Naive thymus-derived CD8-positive, alpha-beta T cell (primary cell): ENCODE measurements at places on chromosomes 6 and 20. TPM values are rescaled to one million over a fixed set of nuclear protein-coding genes. Genes with fewer than 3 reads are reported as not detected.

PACSIN1 gene
- 0.41 TPM for total RNA-seq

DNA sequence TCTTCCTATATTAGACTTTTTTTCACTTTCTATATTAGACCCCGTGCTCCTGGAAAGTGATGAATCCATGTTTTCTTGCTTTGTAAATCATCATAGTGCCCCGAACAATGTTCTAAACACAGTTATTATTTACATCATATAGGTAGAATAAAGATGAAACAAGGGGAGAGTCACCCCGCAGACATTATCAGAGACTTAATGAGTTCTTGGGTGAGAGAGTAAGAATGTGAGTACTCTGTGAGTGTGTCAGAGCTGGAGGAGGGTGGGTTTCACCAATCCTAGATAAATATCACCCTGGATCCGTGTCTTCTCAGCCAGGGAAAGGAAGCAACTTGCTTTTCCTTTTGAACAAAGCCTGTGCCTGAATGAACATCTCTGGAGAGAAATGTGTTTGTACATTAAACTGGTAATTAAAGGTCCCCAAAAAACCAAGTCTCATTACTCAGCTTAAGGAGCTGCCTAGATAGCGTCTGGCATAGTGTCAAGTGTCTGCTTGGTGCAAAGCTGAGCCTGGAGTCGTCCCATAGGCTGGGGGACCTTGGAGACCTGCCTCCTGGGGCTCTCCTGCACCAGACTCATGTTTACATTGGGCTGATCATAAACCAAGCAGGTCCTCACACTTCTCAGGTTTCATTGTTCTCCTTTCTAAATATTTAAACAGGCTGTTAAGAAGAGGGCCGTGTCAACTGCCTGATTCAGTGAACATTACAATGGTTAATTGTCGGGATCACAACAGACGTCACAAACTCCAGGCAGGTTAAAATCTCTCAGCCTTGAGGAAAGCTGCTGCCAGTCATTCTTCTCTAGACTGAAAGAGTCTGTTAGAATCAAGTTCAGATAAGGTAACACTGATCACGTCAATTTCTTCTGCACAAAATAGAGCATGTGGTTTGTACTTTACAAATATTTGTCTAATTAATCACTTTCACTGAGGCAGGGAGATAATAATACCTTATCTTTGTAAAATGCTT is 179.7 kb upstream of the MYLIP start:
- H3K36me3 ChIP-seq: no peaks in the 10 kb centered on the region
- no peaks in the 10 kb centered on the region for H3K27me3 ChIP-seq
- no peak for DNase-seq
- no peak overlapping the region for H3K27ac ChIP-seq

GRCh38 chr6:131258816-131259476 is 123.7 kb downstream of the AKAP7 start:
- peaks cover 14% of the 10 kb centered on the region for H3K36me3 ChIP-seq
- DNase-seq: no peak
- H3K27me3 ChIP-seq: no peaks in the 10 kb centered on the region
- peaks cover 30% of the 10 kb centered on the region for H3K4me1 ChIP-seq
- no peak overlapping the region for H3K4me3 ChIP-seq
- peak overlapping the region; percentile 93 for H3K27ac ChIP-seq

TRIM31 gene
- total RNA-seq: not detected

- DNase-seq: no peak
- peaks cover 10% of the 10 kb centered on the region for H3K27me3 ChIP-seq
- H3K36me3 ChIP-seq: no peaks in the 10 kb centered on the region
- H3K4me3 ChIP-seq: no peak overlapping the region
- H3K4me1 ChIP-seq: no peaks in the 10 kb centered on the region
- no peak overlapping the region for H3K27ac ChIP-seq
Measured at GRCh38 chr6:12923644-12924235, 207.2 kb downstream of the PHACTR1 start.

DNA sequence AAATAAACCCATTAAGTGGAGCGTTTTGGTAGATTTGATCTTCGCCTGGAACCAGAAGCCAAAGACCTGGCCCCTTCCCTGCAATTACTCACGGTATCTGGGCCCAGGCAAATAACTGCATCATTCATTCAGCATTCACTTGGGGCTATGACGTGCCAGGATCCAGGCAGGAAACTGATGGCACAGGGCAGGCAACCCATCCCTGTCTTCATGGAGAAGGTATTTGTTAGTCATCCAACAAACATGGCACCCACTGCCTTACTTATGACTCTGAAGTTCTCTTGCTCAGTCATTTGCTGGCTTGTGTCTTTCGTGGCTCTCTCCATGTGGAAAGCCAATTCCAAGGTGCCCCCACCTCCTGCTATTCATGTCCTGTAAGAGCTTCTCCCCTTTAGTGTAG is 232.4 kb downstream of the BMP7 start:
- H3K4me3 ChIP-seq: no peak overlapping the region
- no peaks in the 10 kb centered on the region for H3K4me1 ChIP-seq
- no peaks in the 10 kb centered on the region for H3K36me3 ChIP-seq
- H3K27me3 ChIP-seq: peaks cover 50% of the 10 kb centered on the region
- DNase-seq: no peak

CASS4 gene
- total RNA-seq: 11.6 TPM

TCFL5 gene
- 13.4 TPM for total RNA-seq

SPATS1 gene
- not detected for total RNA-seq
